Mesenteric fat pad (tissue), 1 donor: ENCODE measurements at places on chromosomes 5 and 9. TPM values are rescaled to one million over a fixed set of nuclear protein-coding genes. Genes with fewer than 3 reads are reported as not detected.

The MEF2C gene
- total RNA-seq = 62.2 TPM

DNA sequence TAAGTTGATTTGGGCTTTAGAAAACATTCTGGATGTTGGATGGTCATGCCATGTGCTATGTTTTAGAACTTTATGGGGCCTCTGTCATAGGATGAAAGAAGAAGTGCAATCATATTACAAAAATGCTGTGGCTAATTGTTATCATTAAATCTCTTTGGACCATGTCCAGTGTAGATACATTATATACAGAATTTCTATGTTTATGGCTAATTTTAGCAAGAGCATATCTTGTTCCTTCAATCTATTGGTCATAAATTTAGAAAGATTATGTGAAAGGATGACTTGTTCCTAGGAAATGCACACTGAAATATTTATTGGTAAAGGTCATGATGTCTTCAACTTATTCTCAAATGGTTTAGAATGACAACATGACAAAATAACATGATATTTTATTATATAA is 42.4 kb upstream of the ELL2 start:
- DNase-seq = no peak

GRCh38 chr5:89606939-89607534 is 724.1 kb upstream of the MEF2C start:
- DNase-seq = no peak

The ABLIM3 gene
- 190 TPM for total RNA-seq

- no peak for DNase-seq
These were observed 10.0 kb upstream of the FAM169A start for GRCh38 chr5:74875994-74876791.

GRCh38 chr5:55897905-55898304 is 46.7 kb downstream of the IL31RA start:
- no peak for DNase-seq
